ENCODE measurements at places on chromosomes 2 and 18. TPM values are rescaled to one million over a fixed set of nuclear protein-coding genes. Genes with fewer than 3 reads are reported as not detected.

- H3K36me3 ChIP-seq = no peaks in the 10 kb centered on the region
- no peak overlapping the region for H3K4me3 ChIP-seq
- no peaks in the 10 kb centered on the region for H3K4me1 ChIP-seq
- peaks cover 5% of the 10 kb centered on the region for H3K27me3 ChIP-seq
- no peak for DNase-seq
- no peak overlapping the region for H3K27ac ChIP-seq
Measured at GRCh38 chr2:133437492-133437891, 130.8 kb downstream of the NCKAP5 start.

DNA sequence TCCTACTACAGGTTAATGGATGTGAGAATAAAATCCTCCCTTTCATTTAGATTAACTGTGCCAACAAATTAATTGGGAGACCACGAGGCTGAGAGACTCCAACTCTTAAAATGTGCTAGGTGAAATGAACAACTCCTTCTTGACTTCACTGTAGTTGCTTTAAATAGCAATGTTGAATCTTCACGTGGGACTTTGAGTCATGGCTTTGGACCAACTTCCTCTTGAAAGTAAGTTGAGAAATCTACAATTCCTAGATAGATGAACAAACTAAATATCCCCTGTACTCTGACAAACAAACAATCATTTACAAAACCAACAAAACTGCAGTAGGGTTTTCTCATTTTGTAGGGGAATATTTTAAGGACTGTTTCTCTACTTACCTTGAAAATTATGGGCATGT is 291.9 kb upstream of the SPRED2 start:
- peaks cover 6% of the 10 kb centered on the region for H3K36me3 ChIP-seq
- no peak overlapping the region for H3K27ac ChIP-seq
- DNase-seq = no peak

GRCh38 chr18:23453680-23454058 is 582 bp downstream of the RIOK3 start:
- no peak for DNase-seq
- H3K4me3 ChIP-seq = peak overlapping the region; percentile 99
- H3K4me1 ChIP-seq = peaks cover 76% of the 10 kb centered on the region
- peak overlapping the region; percentile 99 for H3K27ac ChIP-seq
- H3K27me3 ChIP-seq = no peaks in the 10 kb centered on the region
- peaks cover 5% of the 10 kb centered on the region for H3K36me3 ChIP-seq

GRCh38 chr18:62264984-62265383 is 60.1 kb upstream of the TNFRSF11A start:
- H3K36me3 ChIP-seq = peaks cover 29% of the 10 kb centered on the region
- H3K27ac ChIP-seq = no peak overlapping the region
- H3K4me3 ChIP-seq = no peak overlapping the region
- no peak for DNase-seq
- H3K4me1 ChIP-seq = peaks cover 2% of the 10 kb centered on the region

DNA sequence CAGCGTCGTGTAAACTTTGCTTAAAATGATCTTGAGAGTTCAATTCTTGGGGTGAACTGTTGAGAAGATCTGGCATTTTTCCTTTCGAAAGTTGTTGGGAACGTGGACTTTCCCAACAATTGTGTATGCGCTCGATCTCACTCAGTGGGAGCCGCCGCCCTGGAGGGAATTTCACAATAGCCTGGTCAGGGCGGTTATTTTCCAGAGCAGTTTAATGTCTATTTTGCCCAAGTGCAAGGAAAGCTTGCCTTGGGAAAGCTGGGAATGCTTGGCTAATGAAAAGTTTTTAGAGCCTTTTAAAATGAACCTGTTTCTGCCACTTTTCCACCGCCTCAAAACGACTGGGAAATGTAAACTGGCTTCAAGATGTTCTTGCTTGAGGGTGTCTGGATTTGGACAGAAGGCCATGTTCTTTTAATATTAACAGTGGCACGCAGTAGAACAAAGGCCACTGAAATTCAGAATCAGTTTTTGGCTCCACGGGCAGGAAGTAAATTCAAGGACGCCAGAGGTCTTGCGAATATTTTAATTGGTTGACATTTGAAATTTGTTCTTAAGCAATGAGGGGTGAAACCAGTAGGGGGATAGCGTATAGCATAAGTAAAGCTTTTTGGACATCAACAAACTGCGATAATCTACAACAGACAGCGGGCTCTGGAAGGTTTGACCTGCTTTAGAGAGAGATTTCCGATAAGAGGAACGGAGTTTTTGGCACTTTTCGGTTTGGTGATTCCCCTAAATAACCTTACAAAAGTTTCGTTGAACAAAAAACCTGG is 1.2 kb downstream of the CFLAR start:
- H3K4me3 ChIP-seq = peak overlapping the region; percentile 97
- H3K4me1 ChIP-seq = peaks cover 46% of the 10 kb centered on the region
- H3K27me3 ChIP-seq = no peaks in the 10 kb centered on the region
- DNase-seq = peak; percentile 67
- no peaks in the 10 kb centered on the region for H3K36me3 ChIP-seq

DNA sequence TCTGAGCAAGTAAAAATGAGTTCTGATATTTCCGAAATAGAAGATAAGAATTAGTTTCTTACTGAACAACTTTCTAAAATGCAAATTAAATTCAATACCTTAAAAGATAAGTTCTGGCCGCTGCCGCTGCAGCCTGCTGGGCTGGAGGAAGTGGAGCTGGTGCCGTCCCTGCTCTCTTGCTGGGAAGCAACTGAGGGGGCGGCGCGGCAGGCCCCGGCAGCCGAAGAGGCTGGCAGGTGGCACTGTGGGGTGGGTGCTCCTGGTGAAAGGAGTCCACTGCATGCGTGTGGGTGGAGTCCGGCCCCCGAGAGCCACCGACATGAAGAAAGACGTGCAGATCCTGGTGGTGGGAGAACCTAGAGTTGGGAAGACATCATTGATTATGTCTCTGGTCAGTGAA is 89.5 kb upstream of the ZNF519 start:
- no peak overlapping the region for H3K4me3 ChIP-seq
- no peaks in the 10 kb centered on the region for H3K36me3 ChIP-seq
- no peak overlapping the region for H3K27ac ChIP-seq
- H3K4me1 ChIP-seq = no peaks in the 10 kb centered on the region
- DNase-seq = no peak
- no peaks in the 10 kb centered on the region for H3K27me3 ChIP-seq

DNA sequence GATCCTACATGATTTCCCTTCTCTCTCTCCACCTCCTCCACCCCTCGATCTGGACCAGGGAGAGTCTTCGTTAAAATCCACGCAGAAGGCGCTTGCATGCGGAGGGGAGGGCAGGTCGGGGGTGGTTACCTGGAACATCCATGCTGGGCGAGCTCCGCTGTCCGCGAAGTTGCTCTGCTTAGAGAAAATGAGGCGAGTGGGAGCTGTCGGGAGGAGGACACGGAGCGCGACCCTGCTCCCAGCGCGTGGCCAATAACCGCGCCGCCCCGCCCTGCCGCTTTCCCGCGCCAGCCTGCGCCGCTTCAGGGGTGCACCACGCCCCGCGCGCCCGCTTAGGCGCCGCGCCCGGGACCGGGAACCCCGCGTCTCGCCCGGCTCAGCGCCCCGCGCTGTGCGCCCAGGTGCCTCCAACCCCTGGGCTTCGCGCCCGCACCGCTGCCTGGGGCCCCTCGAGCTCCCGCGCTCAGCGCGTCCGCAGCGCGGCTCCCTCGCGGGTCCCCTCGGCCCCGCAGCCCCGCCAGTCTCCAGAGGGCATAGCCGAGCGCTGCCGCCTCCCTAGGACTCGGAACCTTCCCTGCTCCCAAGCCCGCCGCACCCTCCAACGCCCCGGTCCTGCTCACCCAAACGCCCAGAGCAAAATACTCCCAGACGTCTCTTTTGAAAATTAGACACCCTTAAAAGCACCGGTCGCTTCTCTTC is 636 bp downstream of the CBLN2 start:
- H3K27me3 ChIP-seq = peaks cover 48% of the 10 kb centered on the region
- no peak overlapping the region for H3K27ac ChIP-seq
- H3K4me1 ChIP-seq = peaks cover 14% of the 10 kb centered on the region
- peak overlapping the region; percentile 25 for H3K4me3 ChIP-seq

DNA sequence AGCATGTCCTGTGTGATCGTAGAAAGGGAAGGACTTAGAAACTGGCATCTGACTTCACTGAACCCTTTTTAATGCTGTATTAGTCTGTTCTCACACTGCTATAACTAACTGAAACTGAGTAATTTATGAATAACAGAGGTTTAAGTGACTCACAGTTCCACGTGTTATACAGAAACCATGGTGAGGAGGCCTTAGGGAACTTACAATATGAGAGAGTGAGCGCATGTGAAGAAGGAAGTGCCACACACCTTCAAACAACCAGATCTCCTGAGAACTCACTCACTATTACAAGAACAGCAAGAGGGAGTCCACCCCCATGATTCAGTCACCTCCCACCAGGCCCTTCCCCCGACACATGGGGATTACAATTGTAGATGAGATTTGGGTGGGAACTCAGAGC is 811.3 kb downstream of the CPS1 start:
- no peaks in the 10 kb centered on the region for H3K4me1 ChIP-seq
- DNase-seq = no peak
- H3K27ac ChIP-seq = no peak overlapping the region
- no peaks in the 10 kb centered on the region for H3K36me3 ChIP-seq
- H3K27me3 ChIP-seq = no peaks in the 10 kb centered on the region

DNA sequence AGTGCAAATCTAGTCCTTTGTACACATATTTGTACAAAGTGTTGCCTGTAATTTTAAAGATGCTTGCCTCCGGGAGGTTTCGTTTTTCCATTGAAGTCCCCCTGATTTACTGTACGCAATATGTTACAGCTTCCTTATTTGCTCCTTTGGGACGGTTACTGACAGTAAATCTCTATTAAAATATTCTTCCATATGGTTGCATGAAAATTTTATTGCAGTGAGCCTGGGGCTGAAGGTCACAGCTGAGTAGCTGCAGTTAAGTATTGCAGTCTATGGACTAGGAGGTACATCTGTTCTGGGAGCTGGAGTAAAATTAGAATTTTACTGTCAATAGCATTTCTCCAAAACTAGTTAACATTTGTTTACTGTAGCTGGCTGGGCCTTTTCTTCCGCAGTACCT is 119.2 kb downstream of the ETAA1 start:
- H3K27me3 ChIP-seq = peaks cover 6% of the 10 kb centered on the region
- H3K4me1 ChIP-seq = no peaks in the 10 kb centered on the region
- H3K4me3 ChIP-seq = no peak overlapping the region
- no peak for DNase-seq
- H3K36me3 ChIP-seq = no peaks in the 10 kb centered on the region

DNA sequence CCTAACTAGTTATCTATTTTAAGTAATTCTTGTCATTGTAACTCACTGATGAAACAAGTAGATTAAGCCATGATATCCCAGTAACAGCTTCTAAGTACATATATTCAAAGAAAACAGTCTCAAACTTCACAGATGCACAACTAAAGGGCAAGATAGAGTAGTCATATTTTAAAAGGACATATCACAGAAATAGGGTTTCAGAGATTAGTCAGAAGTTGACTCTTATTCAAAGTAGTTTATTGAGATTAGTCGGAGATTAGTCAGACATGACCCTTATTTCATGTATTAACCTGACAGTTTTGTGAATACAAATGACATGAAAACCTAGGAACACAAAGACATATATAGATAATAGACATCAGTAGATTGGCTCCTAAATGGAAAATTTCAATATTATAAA is 15.9 kb upstream of the CHAC2 start:
- H3K27ac ChIP-seq = no peak overlapping the region
- H3K4me1 ChIP-seq = no peaks in the 10 kb centered on the region
- H3K4me3 ChIP-seq = no peak overlapping the region
- H3K36me3 ChIP-seq = peaks cover 21% of the 10 kb centered on the region
- no peak for DNase-seq

DNA sequence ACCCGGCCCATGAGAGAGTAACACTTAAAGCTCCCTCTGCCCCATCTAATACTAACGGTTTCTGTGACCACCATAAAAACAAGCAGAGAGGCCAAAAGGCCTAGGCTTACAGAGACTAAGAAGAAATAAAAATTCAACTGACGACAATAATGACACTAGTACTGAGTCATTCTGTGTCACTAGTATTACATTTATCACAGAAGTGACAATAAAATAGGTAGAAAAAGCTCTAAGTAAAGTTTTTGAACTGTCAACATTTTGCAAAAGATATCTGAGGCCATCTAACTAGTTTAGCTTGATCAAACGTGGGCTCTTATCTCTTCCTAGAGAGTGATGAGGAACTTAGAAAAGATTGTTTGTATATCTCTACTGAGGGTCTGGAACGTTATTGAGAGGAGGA is 35.6 kb downstream of the AP1S3 start:
- peaks cover 13% of the 10 kb centered on the region for H3K36me3 ChIP-seq
- H3K4me1 ChIP-seq = peaks cover 28% of the 10 kb centered on the region
- H3K4me3 ChIP-seq = no peak overlapping the region
- peak overlapping the region; percentile 69 for H3K27ac ChIP-seq
- H3K27me3 ChIP-seq = no peaks in the 10 kb centered on the region
- DNase-seq = no peak

DNA sequence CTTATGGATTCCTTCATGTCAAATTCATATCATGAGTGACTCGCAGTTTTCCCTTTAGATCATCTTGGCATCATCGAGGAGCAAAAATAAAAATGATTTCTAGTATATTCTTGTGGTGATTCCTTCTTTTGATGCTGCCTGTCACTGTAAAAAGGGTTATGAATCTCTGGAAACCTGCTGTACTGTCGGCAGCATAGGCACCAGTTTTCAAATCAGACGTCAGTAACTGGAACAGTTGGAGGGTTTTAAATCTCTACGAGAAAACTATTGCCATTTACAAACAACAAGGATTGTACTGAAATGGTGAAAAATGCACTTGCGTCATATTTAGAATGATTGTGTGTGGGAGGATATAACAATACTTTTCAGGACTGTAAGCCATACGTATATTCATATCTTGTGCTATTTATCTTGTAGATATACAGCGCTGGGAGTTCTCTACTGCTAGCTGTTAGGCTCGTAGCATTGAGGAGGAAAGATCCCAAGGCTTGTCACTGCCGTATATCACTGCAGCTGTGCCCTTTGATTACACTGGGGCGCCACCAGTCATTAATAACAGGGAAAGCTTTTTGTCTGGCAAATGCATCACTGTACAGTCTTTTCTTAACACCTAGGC is 320.7 kb downstream of the MTX2 start:
- no peak overlapping the region for H3K27ac ChIP-seq
- no peaks in the 10 kb centered on the region for H3K36me3 ChIP-seq
- no peak for DNase-seq
- H3K4me1 ChIP-seq = no peaks in the 10 kb centered on the region

The SLC9A2 gene
- not detected for polyA plus RNA-seq

The HDHD2 gene
- 57.7 TPM for polyA plus RNA-seq

The DSG2 gene
- polyA plus RNA-seq = not detected

The KIF1A gene
- not detected for polyA plus RNA-seq

The KDM3A gene
- polyA plus RNA-seq = 8.9 TPM

The RTP5 gene
- not detected for polyA plus RNA-seq

The C1QL2 gene
- polyA plus RNA-seq = not detected

The SLC9A4 gene
- not detected for polyA plus RNA-seq
